Tongue (tissue), 3 donors: ENCODE measurements at places on chromosomes 6 and 20. TPM values are rescaled to one million over a fixed set of nuclear protein-coding genes. Genes with fewer than 3 reads are reported as not detected.

OVOL2 gene
- 1.0 TPM for total RNA-seq

SAMD5 gene
- total RNA-seq: 9.5 TPM

C20orf96 gene
- total RNA-seq: 5.5 TPM

PBOV1 gene
- not detected for total RNA-seq

TCP11 gene
- total RNA-seq: not detected

DHX16 gene
- 24.5 TPM for total RNA-seq

PROKR2 gene
- not detected for total RNA-seq

LY6G6F gene
- total RNA-seq: 0.82 TPM

PKIB gene
- 7.1 TPM for total RNA-seq

ZBP1 gene
- total RNA-seq: 0.10 TPM

SGK1 gene
- 59.6 TPM for total RNA-seq

ATG5 gene
- 45.3 TPM for total RNA-seq

ROS1 gene
- total RNA-seq: 0.92 TPM

BFSP1 gene
- 1.6 TPM for total RNA-seq

RGS17 gene
- total RNA-seq: 1.0 TPM

BPI gene
- total RNA-seq: 0.21 TPM

MUC22 gene
- total RNA-seq: 0.21 TPM

CRISP2 gene
- not detected for total RNA-seq

SOX4 gene
- total RNA-seq: 43.0 TPM

CD2AP gene
- 34.9 TPM for total RNA-seq
